Hematopoietic multipotent progenitor cell treated with erythropoietin and hydrocortisone succinate and interleukin-3 and kit ligand, for 4 days (in vitro differentiated cells): ENCODE measurements at places on chromosomes 3 and 15.

DNA sequence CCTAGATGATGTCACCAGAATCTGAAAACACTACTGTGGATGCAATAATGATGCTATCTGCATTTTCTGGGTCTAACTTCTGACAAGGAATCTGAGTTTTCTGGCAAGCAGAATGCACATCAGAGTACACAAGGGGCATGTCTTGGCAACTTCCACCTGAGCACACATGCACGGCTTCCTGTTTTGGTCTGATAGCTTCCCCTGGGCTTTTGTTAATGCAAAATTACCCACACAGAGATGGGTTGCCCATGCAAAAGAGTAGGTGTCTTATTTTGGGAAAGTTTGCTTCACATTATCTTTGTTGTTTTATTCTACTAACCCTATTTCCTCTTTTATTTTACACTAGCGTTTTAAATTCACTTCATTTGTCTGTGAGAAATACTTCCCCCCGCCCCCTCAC, 74.2 kb upstream of the SATB1 start:
- DNase-seq = peak; percentile 44

DNA sequence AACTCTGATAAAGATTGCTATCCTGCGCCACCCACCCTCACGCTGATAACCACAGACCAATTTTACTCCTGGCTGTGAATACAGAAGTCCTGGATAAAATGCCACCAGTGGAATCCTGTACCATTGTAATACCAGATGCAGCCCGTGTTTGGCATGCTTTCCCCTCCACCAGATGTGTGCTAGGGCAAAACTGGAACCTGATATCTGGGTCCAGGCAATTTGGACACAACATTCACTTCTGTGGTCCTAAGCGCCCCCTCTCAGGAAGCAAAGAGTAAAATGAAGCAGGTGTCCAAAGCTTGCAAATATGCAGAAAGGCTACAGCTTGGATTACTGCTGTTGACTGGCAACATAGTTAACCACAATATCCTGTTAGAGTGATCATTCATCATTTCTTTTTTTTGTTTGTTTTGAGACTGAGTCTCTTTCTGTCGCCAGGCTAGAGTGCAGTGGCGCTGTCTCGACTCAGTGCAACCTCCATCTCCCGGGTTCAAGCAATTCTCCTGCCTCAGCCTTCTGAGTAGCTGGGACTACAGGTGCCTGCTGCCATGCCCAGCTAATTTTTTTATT, 32.8 kb downstream of the LOXL1 start:
- peak; percentile 76 for DNase-seq

DNA sequence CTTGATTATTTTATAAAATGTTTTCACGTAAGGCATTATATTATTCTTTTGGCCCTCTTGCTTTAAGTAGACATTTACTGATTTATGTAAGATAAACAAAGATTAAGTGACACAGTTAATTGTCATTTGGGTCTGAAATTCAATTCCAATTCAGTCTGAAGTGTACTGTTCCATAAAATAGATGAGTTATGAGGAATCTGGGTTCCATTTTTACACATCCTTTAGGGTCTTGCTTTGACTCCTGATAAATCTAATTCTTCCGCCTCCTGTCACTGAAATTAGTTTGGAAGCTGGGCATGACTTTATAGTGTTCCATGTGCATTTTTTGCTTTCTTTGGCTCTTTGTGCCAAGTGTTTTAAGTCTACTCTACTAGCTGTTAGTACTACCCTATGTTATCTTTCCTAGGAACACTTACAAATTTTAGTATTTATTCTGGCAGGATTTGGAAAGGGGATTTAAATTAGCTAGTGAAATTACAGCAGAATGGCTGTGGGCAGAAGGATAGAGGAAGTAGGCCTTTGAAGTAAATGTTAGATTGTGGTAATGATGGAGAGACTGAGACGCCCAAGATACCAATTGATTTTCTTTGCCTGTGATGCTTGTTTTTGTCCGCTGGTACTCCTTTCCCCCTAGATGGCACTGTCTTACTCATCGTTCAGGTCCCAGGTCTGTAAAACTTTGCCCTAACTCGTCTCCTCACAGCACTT, 14.3 kb downstream of the ARL8B start:
- peak; percentile 90 for DNase-seq

- no peak for DNase-seq
These were observed 7.5 kb downstream of the RNF111 start for GRCh38 chr15:58994906-58995453.

DNA sequence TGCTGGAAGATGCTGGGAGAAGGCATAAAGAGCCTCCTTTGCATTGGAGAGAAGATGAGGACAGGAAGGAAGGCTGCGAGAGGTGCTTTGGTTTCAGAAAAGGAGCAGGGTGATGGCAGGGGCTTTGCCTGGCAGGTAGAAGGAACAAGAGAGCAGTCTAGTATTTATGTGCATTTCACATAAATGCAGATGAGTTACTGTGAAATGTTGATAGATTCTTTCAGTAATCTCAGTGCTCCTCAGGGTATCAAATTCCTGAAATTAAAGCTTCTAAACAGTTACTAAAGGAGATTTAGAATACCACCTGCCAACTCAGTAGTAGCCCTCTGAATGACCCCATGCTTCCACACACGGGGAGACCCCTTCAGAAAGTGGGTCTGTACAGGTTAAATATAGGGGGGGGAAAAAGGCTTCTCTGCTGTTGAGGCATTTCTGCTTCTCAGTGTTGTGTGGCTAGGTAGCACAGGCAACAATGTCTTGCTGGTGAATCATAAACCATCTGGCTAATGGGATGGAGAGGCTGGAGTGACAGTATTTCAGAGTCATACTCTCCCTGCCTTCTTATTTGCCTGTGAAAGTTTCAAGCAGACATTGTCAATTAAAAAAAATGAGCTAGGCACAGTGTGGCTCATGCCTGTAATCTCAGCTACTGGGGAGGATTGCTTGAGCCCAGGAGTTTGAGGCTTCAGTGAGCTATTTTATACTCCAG, 14.3 kb upstream of the FBXL22 start:
- DNase-seq = no peak

DNA sequence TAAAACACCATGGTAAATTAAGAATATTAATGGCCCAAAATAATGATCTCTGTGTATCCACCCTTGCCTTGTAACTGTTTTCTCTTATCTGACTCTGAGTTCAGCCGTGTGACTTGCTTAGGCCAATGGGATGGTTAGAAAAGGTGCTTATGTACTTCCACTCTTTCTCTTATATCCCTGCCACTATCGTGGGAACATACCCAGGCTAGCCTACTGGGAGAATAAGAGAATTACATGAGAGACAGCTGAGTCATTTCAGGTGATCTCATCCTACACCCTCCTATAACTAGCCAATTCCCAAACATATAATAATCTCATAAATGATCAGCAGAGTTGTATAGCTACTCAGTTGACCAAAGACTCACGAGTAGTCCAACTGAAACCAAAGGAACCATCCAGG, 98.3 kb upstream of the ABI3BP start:
- peak; percentile 6 for DNase-seq

DNA sequence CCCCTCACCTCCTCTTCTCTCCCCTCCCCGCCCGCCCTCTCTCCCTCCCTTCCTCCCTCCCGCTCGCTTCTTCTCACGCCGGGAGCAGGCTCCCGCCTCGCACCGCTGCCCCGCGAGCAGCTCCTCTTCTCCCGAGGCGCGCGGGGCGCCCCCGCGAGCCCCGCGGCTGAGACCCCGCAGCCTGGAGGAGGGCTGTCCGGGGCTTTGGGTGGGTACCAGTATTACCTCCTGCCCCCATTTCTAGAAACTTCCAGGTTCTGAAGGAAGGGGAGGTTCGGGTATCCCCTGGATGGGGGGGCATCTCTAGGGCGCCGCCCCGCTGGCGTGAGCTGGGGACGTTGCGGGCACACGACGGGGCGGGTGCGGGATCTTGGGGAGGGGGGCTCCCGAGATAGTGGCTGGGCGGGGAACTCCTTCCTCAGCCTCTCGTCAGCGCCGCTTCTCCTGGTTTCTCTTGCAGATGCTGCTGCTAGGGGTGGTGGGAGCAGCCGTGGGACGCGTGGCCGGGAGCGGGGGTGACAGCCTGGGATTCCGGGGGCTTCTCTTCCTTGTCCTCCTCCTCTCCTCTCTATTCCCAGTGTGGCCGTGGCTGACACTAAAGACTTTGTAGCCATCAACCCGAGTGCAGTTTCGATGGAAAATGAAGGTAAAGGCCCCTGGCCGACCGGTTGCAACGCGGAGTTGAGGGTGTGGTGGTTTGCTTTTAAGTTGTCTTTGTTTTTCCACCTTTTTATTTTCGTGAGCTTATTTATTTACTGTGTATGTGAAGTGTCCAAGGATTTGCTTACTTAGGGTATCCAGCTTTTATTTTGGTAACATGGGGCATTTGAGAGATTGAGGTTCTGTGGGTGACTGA, 474 bp downstream of the ATP2C1 start:
- peak; percentile 64 for DNase-seq

DNA sequence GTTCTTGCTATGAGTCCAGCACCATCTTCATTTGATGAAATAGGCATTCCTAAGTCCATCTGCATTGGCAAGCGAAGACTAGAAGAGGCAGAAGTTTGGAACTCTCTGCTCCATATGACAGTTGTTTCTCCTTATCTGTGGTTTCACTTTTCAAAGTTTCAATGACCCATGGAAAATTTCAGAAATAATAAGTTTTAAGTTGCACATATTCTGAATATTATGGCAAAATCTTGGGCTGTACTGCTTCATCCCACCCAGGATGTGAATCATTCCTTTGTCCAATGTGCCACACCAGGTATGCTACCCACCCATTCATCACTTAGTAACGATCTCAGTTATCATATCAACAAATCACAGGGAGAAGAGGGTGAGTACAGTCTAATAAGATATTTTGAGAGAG, 647.9 kb downstream of the GRM7 start:
- DNase-seq = no peak

DNA sequence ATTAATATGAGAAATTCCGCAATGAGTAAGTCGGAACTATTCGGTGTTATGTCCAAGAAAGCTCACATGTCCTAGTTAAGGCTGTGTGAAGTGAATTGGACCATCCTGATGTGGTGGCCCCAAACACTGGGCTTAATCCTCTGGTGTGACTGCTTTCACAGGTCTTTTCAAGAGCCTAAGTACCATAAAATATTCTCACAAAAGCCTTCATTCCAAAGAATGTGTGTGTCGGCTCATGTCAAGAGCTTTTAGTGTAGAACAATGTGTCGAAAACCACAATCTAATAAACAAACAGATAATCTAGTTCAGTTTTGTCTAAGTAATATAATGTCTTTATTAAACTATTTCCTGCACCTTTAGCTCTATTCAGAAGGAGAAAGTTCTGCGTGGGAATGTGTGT, 311.4 kb downstream of the LPP start:
- DNase-seq = no peak

DNA sequence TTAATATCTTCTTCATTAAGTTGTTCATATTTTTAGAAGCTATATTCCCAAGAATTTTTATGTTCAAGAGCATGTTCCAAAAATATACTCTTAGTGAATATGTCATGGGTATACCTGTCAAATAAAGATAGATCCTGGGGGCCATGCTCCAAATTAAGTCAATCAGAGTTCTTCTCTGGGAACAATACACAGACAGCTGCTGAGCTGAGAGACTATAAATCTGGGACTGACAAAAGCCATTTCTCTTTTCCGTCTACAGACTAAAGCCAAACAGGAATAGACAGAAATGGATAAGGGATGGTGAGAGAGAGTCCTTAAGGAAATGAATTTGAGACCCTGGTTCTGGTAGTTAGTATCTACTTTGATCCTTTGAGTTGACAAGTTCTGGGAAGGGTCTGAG, 465.1 kb upstream of the RASGRP1 start:
- no peak for DNase-seq

- no peak for DNase-seq
These were observed 247 bp downstream of the FETUB start for GRCh38 chr3:186640473-186640818.

- no peak for DNase-seq
These were observed 9.2 kb downstream of the NEIL1 start for GRCh38 chr15:75356006-75356405.

DNA sequence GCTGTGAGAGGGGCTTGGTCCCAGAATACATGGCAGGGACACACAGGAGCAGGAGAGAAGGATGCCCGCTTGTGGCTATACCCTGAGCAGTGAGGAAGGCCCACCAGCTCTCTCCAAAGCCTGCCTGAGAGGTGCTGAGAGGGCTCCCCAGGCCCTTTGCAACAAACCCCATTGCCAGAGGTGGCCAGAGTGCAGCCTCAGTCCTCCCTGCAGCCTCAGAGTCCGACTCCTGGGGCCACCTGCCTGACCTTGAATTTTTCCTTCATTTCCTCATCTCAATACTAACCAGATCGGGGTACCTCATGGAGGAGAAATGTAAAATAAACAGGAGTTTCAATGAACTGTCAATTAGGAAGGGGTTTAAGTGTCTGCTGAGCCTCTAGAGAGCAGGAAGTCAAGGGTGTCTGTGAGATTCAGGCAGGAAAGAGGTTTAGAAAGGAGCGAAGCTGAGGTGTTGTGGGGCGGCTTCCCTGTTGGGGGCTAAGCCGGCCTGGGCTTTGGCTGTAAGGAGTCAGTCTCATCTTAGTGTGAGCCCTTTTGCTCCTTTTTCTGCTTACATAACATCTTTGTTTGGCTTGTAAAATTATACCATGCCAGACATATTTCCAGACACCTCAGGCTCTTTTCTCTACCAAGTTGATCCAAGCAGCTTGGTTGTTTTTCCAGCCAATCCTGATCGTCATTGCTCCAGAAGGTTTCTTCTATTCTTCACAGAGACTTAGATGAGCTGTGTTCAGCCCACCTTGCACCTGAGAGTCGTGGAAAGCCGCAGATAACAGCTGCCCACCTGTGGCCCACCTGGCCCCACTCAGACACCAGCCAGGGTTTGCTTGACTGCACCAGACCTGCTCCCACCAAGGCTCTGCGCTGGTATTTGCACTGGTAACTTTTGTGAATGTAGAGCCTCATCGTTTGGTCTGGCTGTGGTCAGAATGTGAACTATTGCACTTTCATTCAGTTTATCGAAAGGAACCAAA, 36.7 kb downstream of the CMTM7 start:
- peak; percentile 42 for DNase-seq

DNA sequence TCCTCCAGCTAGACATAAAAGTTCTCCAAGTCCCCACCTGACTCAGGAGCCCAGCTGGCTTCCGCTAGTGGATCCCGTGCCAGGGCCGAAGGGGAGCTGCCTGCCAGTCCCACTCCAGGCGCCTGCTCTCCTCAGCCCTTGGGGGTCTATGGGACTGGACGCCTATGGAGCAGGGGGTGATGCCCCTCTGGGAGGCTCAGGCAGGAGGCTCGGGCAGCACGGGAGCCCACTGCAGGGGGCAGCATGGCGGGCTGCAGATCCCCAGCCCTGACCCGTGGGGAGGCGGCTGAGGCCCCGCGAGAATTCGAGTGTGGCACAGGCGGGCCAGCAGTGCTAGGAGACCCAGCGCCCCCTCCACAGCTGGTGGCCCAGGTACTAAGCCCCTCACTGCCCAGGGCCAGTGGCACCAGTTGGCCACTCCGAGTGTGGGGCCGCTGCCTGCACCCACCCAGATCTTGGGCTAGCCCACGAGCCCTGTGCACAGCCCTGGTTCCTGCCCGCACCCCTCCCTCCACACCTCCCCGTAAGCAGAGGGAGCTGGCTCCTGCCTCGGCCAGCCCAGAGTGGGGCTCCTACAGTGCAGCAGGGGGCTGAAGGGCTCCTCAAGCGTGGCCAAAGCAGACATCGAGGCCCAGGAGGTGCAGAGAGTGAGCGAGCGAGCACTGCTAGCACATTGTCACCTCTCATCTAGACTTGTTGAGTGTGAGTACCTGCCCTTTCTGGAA, 221.3 kb upstream of the NSMCE3 start:
- no peak for DNase-seq

- no peak for DNase-seq
These were observed 91.5 kb upstream of the PROK2 start for GRCh38 chr3:71876135-71877105.

- DNase-seq = peak; percentile 32
These were observed 158.7 kb downstream of the CGGBP1 start for GRCh38 chr3:87900061-87900460.

- DNase-seq = peak; percentile 14
These were observed 2.4 kb downstream of the RPL39L start for GRCh38 chr3:187136936-187137335.

- no peak for DNase-seq
These were observed 43.4 kb downstream of the ERC2 start for GRCh38 chr3:56424885-56425284.
